Kasumi-1 (cell line): ENCODE measurements at places on chromosomes 12 and 14.

DNA sequence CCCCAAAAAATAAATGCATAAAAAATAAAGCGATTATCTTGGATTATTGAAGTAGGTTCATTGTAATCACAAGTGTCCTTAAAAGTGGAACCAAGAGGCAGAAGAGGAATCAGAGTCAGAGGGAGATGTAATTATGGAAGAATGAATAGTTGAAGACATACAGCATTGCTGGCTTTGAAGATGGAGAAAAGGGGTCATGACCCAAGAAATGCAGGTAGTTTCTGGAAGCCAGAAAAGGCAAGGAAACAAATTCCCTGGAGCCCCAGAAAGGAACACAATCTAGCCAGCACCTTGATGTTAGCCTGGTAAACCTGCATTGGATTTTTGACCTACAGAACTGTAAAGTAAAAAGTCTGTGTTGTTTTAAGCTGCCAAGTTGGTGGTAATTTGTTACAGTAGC is 57.5 kb upstream of the PTGR2 start:
- no peak for DNase-seq

GRCh38 chr12:128318341-128318740 is 51.4 kb downstream of the TMEM132C start:
- DNase-seq: no peak

- no peak for DNase-seq
Measured at GRCh38 chr12:6201213-6201608, 1.0 kb downstream of the CD9 start.

DNA sequence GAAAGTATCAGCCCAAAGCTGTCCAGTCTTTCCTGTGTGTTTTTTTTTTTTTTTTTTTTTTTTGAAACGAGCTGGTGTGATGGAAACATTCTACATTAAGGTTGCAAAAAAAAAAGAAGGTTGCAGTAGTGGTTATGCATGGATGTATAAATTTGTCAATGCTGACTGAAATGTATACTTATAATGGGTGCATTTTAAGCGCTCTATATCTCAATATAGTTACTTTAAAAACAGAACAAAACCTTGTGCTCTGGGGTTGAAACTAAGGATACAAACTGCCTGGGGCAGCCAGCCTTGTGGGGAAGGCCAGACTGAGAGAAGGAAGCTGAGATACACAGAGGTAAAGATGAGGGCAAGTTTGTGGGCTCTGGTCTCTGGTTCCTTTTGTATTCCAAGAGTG is 87.3 kb upstream of the RMST start:
- no peak for DNase-seq

- no peak for DNase-seq
Measured at GRCh38 chr12:120225200-120225558, 24.3 kb upstream of the RPLP0 start.

DNA sequence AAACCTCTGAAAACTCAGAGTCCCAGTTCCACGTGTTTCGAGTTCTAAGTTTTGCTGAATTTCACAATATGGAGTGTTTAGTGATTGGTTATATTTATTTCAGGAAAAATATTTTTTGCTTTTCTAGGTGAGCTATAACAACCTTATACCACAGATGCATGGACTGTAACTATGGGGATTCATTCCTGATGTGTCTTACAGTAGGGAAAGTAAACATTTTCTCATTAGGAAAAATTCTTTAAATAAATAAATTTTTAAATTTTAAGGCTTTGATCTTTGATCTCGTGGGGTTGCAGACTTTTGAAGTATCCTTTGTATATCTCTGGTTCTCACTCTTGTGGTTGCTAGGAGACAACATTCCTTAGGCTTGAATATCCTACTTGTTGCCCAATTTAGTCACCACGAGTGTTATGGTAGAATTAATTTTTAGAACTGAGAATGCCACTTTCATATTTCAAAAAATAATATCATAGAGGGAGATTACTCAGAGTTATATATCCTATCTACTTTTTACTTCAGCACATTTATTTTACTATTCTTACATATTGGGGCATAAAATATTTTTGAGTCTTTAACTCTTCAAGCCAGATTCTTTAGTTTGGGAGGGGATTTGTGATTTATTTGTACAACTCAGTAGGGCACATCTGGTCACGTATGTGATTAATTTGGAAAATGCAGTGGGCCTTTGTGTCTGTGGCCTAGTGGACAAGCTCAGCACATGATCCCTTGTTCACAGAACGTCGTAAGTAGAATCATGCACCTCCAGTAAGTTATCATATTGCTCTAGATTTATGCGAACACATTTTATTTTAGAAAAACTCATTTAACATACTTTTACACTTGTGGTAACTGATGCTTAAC is 224.0 kb downstream of the TTC6 start:
- DNase-seq: no peak

DNA sequence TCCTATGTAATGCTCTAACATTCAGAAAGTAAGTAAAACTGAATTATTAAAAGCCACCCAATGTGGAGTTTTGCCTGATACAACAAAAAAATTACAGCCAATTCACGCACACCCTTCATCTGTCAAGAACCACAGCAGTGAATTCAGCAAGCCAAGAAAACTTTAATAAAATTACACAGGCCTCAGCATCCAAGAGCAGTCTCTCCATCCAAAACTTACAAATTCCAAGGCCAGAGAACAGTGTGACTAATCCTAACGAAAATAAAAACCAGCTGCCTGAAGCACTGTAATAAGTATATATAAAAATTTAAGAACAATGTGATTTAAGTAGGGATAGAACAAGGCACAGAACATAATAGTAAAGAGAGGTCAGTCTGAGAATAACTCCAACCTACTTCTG is 54.2 kb downstream of the SIX6 start:
- no peak for DNase-seq

GRCh38 chr12:106188256-106188655 is 49.5 kb upstream of the NUAK1 start:
- no peak for DNase-seq

DNA sequence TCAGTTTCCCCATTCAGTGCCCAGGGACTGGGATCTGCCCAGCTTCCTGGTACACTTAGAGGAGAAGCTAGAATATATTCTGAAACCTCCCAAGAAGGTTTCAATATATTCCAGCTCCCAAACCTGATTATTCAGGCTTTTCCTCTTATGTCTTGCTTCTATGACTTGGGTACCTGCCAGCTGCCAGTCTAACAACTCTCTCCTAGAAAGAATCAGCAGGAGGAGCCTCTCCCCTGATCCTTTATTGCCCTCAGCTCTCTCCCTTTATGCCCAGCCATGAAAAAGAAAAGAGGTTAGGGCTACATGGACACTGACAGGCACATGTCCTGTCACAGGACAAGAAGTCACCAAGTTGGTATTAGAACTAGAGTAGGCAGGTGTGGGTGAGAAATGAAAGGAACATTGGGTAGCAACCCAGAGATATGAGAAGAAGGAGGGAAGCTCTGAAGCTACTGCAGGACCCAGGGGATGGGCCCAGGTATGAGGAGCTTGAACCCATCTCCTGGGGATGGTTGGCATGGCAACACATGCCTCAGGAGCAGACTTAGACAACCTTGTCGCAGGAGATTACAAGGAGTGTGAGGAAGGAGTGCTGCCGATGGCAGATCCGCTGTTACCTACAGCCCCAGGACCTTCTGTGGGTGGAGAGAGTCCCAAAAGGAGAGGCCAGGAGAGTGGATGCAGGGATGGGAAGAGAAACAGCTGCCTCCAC is 2.0 kb upstream of the CACNB3 start:
- DNase-seq: no peak

DNA sequence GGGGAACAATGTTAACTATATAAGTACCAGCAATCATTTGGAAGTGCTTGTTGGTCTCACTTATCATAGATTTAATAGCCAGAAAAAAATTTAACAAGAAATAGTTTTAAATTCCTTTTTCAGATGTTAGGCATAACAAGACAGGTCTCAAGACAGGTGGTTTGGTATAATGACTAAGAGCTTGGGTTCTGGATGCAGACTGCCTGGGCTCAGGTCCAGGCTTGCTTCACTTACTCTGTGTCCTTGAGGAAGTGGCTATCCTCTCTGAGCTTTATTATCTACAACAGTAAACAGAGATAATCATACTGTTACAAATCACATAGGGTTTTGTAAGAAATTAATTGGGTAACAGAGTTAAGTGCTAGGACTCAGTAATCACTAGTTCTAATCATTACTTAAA is 338.0 kb upstream of the FLRT2 start:
- no peak for DNase-seq

GRCh38 chr12:95326445-95326844 is 108.8 kb downstream of the VEZT start:
- no peak for DNase-seq

GRCh38 chr14:45877981-45878380 is 625.0 kb upstream of the MIS18BP1 start:
- no peak for DNase-seq

DNA sequence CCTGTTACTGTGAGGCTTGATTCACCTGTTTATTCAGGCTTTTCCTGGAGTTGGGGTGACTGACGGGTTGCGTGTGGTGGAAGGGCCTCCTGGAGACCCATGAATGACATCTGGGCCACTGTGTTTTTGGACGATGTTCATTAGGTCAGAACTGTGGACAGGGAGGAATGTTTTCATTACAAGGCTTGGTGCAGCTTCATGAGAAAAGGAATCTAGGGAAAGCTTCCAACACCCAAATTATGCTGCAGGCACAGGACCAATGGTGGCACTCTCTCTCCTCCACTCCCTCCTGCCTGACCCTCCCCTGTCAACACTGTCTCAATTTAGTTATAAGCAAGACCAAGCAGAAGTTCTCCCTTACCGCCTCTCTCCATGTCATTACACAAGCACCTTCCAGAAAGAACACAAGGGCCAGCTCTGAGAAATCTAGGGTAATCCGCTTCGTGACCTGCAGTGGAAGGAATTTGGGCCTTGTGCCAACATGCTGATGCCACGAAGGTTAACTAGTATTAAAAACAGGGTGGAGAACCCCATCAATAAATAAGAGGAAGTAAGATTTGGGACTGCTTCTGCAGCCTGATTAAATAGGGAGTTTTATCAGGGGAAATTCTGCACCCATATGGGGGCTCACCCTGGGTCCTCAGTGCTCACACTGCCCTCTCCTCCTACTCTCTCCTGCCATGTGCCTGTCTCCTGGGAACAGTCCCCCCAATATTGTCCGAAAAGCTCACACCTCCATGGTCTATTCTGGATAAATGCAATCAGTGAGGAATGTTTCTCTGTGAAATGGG is 200.3 kb downstream of the KTN1 start:
- DNase-seq: no peak

GRCh38 chr12:16189849-16190248 is 87.6 kb downstream of the SLC15A5 start:
- peak; percentile 60 for DNase-seq

DNA sequence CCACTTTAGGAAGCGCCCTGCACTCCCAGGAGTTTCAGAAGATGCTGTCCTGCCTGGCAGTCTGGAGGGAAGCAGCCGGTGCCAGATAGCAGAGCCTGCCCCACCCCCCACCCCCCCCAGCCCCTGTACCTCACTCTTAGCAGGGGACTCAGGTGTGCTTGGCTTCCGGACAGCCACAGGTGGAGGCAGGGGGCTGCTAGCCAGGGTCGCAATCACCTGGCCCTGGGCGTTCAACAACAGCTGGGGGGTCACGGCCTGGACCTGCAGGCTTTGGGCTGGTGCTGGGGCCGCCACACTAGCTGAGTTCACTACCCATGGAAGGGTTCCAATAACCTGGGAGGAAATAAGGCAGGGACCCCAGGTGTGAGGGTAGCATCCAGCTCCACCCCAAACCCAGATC is 22.0 kb downstream of the POU6F1 start:
- DNase-seq: no peak

DNA sequence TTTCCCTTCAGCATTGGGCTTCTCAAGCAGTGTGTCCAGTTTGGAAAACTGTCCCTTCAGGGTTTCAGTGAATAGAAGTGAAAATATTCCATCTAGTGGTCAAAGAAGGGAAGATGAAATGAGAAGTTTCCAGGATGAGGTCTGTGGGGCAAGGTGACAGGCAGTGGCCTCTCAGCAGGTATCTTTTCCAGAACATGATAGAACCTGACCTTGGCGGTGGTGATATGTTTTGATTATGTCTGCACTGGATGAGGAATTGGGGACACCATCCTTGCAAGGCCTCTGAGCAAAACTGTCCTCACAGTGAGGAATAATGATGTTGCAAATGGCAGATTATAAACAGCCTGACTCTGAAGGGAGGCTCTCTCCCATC is 4.7 kb downstream of the GPX2 start:
- peak; percentile 5 for DNase-seq

DNA sequence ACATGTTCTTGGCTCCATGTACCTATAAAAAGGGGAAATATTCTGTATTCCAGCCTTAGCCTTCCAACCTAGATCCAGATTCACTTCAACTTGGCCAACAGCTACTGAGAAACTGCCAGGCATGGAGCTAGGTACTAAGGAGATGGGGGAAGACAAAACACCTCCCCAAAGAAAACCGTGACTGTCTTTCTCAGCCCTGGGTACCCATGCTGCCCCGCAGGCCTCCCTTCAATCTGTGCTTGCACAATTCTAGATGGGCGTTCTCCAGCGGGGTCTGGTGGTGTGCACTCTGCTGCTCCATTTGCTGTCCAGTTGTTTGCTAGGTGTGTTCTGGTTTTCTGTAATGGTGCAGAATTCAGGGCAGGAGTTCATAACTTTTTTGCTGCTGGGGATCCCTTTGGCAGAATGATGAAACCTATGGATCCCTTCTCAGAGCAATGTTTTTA is 817 bp upstream of the KRT4 start:
- DNase-seq: no peak

DNA sequence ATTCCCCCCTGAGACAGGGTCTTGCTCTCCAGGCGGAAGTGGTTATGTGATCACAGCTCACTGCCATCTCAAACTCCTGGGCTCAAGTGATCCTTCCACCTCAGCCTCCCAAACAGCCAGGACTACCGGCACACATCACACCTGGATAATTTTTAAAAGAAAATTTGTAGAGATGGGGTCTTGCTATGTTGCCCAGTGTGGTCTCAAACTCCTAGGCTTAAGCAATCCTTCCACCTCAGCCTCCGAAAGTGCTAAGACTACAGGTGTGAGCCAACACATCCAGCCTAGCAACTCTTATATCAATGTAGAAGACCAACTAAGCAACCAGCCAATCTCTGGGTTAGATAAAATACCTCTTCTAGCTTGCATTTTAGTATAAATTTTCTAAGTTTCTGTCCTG is 297.2 kb downstream of the MED13L start:
- DNase-seq: no peak

DNA sequence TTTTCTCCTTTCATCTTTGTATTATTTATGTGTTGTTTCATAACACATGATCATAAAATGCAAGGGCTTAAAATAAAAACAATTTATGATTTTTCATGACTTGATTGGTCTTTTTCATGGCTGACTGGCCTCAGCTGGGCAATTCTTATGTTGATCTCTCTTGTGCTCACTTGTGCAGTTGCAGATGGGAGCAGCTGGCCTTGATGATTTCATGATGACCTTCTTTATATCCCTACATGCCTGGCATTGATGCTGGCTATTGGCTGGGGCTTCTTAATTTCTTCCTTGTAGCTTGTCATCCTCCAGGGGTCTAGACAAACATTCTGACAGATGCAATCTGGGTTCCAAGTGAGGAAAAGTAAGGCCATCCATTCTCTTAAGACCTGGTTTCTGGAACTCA is 1832.8 kb upstream of the FLRT2 start:
- DNase-seq: no peak

DNA sequence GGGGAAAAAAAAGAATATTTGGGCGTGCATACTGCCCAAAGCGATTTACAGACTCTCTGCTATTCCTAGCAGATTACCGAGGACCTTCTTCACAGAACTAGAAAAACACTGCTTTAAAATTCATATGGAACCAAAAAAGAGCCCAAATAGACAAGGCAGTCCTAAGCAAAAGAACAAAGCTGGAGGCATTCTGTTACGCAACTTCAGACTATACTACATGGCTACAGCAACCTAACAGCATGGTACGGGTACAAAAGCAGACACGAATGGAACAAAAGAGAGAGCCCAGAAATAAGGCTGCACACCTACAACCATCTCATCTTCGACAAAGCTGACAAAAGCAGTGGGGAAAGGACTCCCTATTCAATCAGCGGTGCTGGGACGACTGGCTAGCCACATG is 56.7 kb downstream of the TRAF3 start:
- no peak for DNase-seq
